ENCODE measurements at places on chromosomes 6 and 20. TPM values are rescaled to one million over a fixed set of nuclear protein-coding genes. Genes with fewer than 3 reads are reported as not detected.

DNA sequence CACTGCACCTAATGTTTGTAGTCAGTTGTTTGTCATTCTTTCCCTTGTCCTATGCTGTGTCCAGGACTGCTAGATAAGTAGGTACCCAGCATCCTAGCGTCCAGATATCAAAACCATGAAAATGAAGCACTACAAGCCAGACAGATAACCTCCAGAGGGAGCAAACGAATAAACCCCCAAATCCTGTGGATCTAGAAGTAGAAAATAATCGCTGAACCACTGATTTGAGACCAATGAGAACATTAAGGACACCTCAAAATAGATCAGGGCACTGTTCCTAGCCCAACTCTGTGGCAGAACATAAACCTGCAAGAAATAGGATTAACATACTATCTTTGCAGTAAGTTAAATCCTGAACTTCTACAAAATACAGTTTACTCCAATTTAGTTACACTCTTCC is 1.1 kb upstream of the KLHL32 start:
- H3K27ac ChIP-seq: no peak overlapping the region
- no peak overlapping the region for H3K4me3 ChIP-seq
- H3K27me3 ChIP-seq: no peaks in the 10 kb centered on the region
- no peaks in the 10 kb centered on the region for H3K36me3 ChIP-seq

GRCh38 chr6:111662794-111663593 is 57.3 kb upstream of the TRAF3IP2 start:
- H3K27ac ChIP-seq: no peak overlapping the region
- no peak for DNase-seq
- peaks cover 17% of the 10 kb centered on the region for H3K36me3 ChIP-seq
- H3K27me3 ChIP-seq: no peaks in the 10 kb centered on the region

GRCh38 chr20:41512624-41513023 is 105.6 kb downstream of the CHD6 start:
- no peaks in the 10 kb centered on the region for H3K4me1 ChIP-seq
- no peak for DNase-seq
- no peak overlapping the region for H3K27ac ChIP-seq

TRIM38 gene
- polyA plus RNA-seq: 9.4 TPM

- H3K27me3 ChIP-seq: no peaks in the 10 kb centered on the region
- no peaks in the 10 kb centered on the region for H3K36me3 ChIP-seq
Measured at GRCh38 chr6:144606083-144606482, 320.9 kb downstream of the UTRN start.

DNA sequence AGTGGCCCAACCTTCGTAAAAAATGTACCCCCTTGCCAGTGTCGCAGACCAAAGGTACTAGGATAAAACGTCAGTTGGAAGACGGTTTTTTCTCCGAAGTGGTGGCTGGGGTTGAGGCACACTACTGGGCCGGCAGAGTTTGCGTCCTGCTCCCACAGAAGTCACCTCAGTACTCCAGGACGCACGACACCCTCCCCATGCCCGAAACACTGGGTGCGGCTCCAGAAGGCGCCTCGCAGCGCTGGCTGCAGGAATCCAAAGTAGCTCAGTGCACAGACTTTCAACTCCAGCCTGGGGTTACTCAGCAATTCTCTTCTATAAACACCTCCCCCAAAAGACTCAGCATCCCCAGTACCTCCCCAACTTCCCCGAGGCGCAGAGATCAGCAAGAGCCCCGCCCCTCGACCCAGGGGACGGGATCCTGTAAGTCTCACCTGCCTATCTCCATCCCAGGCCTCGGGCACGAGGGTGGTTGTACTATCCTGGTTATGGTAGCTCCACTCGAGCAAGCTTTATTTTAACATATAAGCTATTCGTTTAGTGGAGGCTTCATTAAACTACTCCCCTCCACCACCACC is 88.2 kb downstream of the ZFP64 start:
- H3K36me3 ChIP-seq: no peaks in the 10 kb centered on the region
- no peak overlapping the region for H3K27ac ChIP-seq
- DNase-seq: no peak
- H3K4me3 ChIP-seq: no peak overlapping the region
- peaks cover 8% of the 10 kb centered on the region for H3K4me1 ChIP-seq

GRCh38 chr6:132101535-132101934 is 150.4 kb upstream of the CCN2 start:
- H3K27me3 ChIP-seq: no peaks in the 10 kb centered on the region
- DNase-seq: no peak
- H3K4me1 ChIP-seq: no peaks in the 10 kb centered on the region
- no peaks in the 10 kb centered on the region for H3K36me3 ChIP-seq

PTCRA gene
- 0.20 TPM for polyA plus RNA-seq

HSPA1B gene
- polyA plus RNA-seq: 40.5 TPM

TPD52L1 gene
- polyA plus RNA-seq: not detected
